ENCODE measurements at places on chromosomes 3 and 15. TPM values are rescaled to one million over a fixed set of nuclear protein-coding genes. Genes with fewer than 3 reads are reported as not detected.

GRCh38 chr3:178320456-178321351, 215.5 kb upstream of the KCNMB2 start:
- DNase-seq, result peak; percentile 68
- H3K4me1 ChIP-seq, result peaks cover 31% of the 10 kb centered on the region
- H3K27ac ChIP-seq, result peak overlapping the region; percentile 95
- H3K36me3 ChIP-seq, result no peaks in the 10 kb centered on the region

GRCh38 chr3:52190294-52191074, 7.5 kb upstream of the ALAS1 start:
- no peaks in the 10 kb centered on the region for H3K36me3 ChIP-seq
- no peak for DNase-seq
- no peaks in the 10 kb centered on the region for H3K27me3 ChIP-seq
- H3K4me1 ChIP-seq, result peaks cover 18% of the 10 kb centered on the region

Gene GCSAM
- total RNA-seq, result not detected

DNA sequence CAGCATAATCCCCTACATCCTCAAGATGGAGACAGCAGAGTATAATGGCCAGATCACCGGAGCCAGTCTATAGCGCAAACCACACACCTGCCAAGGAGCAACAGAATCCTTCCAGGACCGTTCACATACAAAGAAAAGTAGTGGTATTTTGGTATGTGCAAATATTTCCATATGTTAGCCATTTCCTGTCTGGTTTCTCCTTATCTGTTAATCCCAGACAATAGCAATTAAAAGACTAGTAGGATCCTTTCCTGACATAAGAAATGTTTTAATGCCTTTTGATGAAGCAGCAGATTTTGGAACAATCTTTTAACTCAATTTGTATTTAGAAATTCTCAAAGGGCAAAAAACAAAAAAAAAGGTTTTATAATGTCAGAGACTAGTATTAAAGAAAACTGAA, 22.2 kb downstream of the MRPS25 start:
- peak; percentile 39 for DNase-seq
- H3K4me3 ChIP-seq, result no peak overlapping the region
- H3K27ac ChIP-seq, result no peak overlapping the region

DNA sequence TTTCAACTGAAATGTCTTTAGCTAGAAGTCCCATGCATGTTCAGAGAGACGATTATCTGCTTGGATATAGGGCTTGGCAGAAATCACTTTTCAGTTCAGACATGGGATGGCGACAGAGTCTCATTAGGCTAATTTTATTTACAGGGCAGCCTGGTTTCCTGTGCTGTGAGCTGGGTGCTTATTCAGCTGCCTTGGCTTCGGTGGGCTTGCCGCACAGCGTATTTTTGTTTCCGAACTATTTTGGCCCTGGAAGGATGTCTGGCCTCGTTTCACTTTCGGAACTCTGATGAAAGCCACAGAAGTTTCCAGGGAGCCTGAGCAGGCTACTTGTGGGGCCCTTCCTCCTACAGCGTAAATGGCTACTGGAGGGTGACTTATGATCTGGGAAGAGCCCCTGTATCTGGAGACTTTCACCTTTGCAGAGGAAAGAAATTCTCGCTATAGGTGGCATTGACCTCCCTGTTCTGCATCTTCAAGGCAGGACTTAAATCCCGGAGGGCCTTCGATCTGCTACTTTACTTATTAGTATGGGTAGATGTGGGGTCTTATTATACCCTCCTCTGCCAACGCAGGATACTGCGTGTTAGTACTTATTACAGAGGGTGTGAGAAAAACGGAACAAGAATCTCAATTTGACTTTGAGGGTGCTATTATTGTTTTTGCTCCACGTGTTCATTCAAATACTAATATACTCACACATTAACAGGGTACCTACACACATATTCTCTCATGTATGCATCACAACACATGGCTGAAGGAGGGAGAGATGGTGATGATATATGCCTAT, 364.0 kb upstream of the RBMS3 start:
- no peak overlapping the region for H3K4me3 ChIP-seq
- peak; percentile 62 for DNase-seq
- no peaks in the 10 kb centered on the region for H3K27me3 ChIP-seq
- no peaks in the 10 kb centered on the region for H3K36me3 ChIP-seq

DNA sequence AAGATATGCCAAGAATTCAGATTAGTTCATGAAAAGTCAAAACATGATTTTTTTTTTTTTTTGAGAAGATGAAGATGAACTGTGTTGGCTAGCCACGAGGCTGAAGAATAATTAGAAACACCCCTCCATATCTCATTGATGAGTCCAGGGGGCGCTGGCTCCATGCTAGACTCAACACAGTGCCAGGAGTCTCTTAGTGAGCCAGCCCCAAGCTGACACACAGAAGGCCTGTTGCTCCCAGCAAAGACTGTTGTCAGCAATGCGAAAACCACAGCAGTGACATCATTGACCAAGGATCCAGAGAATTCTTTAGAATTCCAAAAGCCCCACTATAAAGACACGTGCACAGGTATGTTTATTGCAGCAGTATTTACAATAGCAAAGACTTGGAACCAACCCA, 185.2 kb downstream of the ANXA2 start:
- peak; percentile 7 for DNase-seq
- H3K36me3 ChIP-seq, result no peaks in the 10 kb centered on the region
- H3K27me3 ChIP-seq, result no peaks in the 10 kb centered on the region
- H3K4me3 ChIP-seq, result no peak overlapping the region
- peaks cover 17% of the 10 kb centered on the region for H3K4me1 ChIP-seq

Gene LRRC34
- 4.4 TPM for total RNA-seq

GRCh38 chr3:72860846-72861245, 12.6 kb upstream of the SHQ1 start:
- H3K27me3 ChIP-seq, result no peaks in the 10 kb centered on the region
- H3K4me3 ChIP-seq, result no peak overlapping the region
- no peaks in the 10 kb centered on the region for H3K36me3 ChIP-seq
- H3K27ac ChIP-seq, result no peak overlapping the region
- no peaks in the 10 kb centered on the region for H3K4me1 ChIP-seq
- no peak for DNase-seq

Gene TNFSF10
- total RNA-seq, result not detected

DNA sequence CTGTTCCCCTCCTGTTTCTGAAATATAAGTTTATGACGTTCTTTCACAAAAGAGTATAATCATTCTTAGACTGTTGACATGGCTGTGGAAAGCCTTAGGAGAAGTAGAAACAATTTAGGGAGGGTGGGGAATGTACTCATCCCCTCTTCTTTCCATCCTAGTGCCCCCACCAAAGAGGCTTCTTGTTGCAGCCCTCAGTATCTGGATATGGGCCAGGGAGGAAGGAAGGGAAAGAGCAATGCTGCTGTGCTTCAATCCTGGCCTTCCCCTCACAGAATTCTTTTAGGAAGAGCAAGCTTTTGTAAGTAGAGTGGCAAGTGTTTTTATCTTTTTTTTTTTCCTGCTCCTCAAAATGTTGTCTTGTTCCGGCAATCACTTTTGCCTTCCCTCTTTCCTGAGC, 1.7 kb downstream of the INAFM2 start:
- H3K36me3 ChIP-seq, result peaks cover 6% of the 10 kb centered on the region
- no peak for DNase-seq
- H3K27me3 ChIP-seq, result no peaks in the 10 kb centered on the region
- H3K4me3 ChIP-seq, result peak overlapping the region; percentile 92
- H3K4me1 ChIP-seq, result peaks cover 66% of the 10 kb centered on the region

DNA sequence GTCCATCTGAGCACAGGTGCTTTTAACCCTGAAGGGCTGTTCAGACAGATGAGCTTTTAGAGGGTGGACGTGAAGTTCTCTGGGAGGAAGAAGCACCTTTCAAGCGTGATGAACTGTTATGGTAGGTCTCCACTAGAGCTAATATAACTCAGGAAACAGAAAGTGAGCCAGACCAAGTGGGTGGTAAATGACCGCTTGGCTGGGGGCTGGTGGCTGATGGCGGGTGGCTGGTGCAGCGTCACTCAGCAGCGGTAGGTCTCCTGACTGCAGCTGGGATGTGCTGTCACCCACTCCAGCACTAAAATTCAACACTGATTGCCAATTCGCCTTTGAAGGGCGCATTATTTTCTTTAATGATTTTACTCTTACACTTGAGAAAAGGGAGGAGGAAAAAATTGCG, 31.2 kb upstream of the LACTB start:
- no peak for DNase-seq
- H3K4me3 ChIP-seq, result no peak overlapping the region
- peaks cover 21% of the 10 kb centered on the region for H3K4me1 ChIP-seq
- H3K36me3 ChIP-seq, result no peaks in the 10 kb centered on the region
- H3K27me3 ChIP-seq, result no peaks in the 10 kb centered on the region

DNA sequence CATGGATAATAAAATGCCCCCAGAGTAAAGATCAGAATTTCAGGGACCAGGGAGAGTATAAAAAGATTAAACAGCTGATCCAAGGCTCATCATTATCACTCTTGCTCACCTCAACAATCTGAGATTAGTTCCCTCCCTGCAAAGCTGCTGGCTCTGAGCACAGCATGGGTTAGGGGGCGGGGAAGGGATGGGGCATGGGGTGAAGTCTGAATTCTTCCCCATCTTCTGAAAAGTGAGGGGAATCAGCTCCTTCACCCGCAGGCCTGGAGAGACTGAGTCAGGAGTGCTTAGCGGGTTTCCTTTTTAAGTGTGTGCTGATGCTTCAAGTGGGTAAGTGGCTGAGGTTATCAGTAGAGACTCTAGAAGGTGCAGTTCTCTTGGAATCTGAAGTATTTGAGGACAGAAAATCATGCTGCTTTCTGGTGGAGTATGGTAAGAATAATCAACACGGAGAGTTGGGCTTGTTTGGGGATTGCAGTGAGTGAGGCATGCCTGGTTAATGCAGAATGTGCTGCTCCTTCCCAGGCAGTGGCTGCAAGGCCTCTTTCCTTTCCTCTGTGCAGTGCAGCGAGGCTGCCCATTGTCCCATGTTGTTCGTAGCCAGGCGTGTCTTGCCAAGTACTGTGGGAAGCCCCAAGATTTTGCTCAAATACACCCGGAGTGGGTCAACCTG, 59.2 kb upstream of the TRAK1 start:
- no peak overlapping the region for H3K4me3 ChIP-seq
- no peaks in the 10 kb centered on the region for H3K36me3 ChIP-seq
- DNase-seq, result peak; percentile 80
- H3K27ac ChIP-seq, result peak overlapping the region; percentile 79
- peaks cover 36% of the 10 kb centered on the region for H3K4me1 ChIP-seq

Gene CCDC9B
- total RNA-seq, result 9.6 TPM

DNA sequence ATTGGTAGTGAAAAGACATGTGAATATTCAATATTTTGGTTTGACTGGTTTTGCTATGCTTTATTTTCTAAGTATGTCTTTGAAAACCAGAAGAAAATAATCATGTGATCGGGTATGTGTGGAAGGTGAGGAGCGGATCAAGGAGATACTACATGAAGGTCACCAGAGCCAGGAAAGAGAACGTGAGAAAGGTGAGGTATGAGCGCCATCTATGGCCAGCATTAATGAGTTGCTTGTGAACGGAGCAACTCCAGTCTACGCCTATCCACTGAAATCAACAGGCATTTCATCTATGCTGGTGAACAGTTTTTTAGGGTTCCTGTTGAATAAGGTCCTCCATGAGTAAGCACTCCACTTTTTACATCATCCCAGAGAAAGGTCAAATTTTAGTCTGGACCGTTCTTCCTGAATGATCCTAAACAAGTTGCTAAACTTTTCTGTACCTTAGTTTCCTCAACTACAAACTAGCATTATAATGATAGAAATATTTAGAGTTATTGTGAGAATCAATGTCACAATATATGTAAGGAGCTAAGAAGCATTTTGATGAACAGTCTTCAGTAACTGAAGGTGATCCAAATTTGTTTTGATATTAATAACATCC, 1435.2 kb upstream of the CADM2 start:
- no peak overlapping the region for H3K27ac ChIP-seq
- no peaks in the 10 kb centered on the region for H3K27me3 ChIP-seq
- H3K4me3 ChIP-seq, result no peak overlapping the region
- no peaks in the 10 kb centered on the region for H3K4me1 ChIP-seq
- H3K36me3 ChIP-seq, result no peaks in the 10 kb centered on the region

DNA sequence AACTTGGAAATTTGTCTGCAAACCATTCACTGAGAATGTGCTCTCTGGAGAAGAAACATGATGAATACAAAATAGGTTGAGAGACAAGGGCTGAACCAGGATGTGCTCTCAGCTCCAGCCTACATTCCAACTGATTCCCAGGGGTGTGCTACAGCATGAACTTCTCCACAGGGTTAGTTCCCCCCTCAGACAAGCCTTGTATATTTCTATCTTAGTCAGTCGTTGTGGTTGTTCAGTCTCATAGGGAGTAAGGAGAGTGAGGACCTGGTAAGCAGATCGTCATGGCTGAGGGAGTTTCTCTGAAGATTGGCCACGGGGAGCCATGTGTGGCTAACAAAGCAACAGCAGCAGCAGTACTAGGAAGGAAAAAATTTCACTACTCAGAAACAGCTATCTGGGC, 919.7 kb upstream of the CADM2 start:
- no peak overlapping the region for H3K4me3 ChIP-seq
- H3K36me3 ChIP-seq, result no peaks in the 10 kb centered on the region
- no peak overlapping the region for H3K27ac ChIP-seq
- no peak for DNase-seq

DNA sequence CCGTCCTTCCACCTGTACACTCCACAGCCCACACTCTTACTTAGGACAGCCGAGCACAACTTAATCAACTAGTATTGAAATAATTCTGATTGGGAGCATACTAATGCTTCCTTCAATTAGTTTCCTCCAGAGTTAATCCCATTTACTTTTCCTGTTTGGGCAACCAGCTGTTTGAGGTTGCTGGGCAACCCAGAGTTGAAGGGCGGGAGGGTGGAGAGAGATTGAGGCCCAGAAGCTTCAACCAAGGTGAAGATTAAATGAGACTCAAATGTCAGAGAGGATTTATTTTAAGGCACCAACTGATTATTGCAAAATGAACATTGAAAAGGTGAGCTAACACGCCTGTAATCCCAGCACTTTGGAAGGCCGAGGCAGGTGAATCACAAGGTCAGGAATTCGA, 428.5 kb upstream of the SEMA6D start:
- no peaks in the 10 kb centered on the region for H3K36me3 ChIP-seq
- H3K4me3 ChIP-seq, result no peak overlapping the region
- no peak overlapping the region for H3K27ac ChIP-seq
- H3K27me3 ChIP-seq, result no peaks in the 10 kb centered on the region

Gene BNC1
- 4.7 TPM for total RNA-seq

Gene LTF
- total RNA-seq, result not detected

Gene PRKAR2A
- total RNA-seq, result 99.0 TPM

- peaks cover 33% of the 10 kb centered on the region for H3K4me1 ChIP-seq
- DNase-seq, result no peak
- no peaks in the 10 kb centered on the region for H3K27me3 ChIP-seq
- no peak overlapping the region for H3K4me3 ChIP-seq
- H3K27ac ChIP-seq, result no peak overlapping the region
Observed at GRCh38 chr15:60480149-60480548, 1.2 kb upstream of the ICE2 start.

Gene MYD88
- total RNA-seq, result 2.1 TPM

DNA sequence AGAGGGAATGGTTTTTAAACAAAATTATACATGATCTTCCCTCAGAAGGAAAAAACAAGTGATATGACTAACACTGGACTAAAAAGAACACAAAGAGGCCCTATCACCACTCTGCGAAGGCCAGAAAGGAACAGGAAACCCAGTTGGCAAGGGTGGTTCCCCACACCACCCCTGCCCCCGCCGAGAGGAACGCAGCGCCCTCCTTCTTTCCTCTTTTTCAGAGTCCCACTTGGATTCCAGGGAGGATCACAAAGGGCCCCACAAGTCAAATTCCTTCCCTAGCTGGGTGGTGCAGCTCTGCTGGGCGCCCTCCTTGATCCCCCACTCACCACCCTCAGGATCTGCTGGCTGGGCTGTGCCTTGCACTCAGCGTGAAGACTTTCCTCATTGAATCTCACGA, 29.8 kb downstream of the PLA1A start:
- no peaks in the 10 kb centered on the region for H3K36me3 ChIP-seq
- H3K4me3 ChIP-seq, result no peak overlapping the region
- no peak for DNase-seq
- no peaks in the 10 kb centered on the region for H3K27me3 ChIP-seq
- H3K4me1 ChIP-seq, result peaks cover 11% of the 10 kb centered on the region
